ENCODE measurements at places on chromosomes 16 and 17.

DNA sequence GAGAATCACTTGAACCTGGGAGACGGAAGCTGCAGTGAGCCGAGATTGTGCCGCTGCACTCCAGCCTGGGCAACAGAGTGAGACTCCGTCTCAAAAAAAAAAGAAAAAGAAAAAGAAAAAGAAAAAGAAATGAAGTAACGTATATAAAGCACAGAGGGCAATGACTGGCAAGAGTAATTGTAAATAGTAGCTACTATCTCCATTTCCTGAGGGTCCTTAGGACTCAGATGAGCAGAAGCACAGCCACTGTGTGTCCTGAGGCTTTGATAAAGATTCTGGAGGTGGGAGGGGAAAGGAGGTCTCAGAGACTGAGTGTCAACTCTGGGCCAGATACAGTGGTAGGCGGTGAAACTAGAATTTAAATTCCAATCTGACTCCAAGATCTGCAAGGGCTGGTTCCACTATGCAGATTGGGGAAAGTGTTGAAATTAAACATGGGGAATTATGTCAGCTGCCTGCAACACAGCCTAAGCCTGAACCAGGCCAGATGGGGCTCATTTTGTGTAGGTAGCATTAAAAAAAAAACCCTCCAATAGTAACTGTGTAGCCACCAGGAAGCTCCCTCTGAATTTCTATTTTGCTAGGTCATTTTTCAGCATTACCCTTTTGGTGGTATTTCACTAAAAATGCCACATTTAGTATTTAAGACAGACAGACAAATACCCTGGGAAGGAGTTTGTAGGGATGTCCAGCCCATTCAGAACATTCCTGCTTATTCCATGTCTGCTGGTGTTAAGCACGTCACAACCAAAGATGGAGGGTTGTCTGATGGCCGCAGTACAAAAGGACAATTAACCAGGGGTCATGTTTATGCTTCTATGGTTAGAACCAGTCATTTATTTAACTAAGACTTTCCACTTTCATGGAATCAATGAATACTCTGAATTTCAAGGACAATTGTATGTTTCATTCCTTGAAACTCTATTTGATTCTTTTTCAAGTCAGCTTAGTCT, 46.1 kb downstream of the TBX4 start:
- no peak for DNase-seq

- DNase-seq = no peak
Observed at GRCh38 chr16:84471316-84471715, 33.1 kb downstream of the MEAK7 start.

GRCh38 chr17:57935833-57936807, 19.1 kb downstream of the CUEDC1 start:
- DNase-seq = no peak

DNA sequence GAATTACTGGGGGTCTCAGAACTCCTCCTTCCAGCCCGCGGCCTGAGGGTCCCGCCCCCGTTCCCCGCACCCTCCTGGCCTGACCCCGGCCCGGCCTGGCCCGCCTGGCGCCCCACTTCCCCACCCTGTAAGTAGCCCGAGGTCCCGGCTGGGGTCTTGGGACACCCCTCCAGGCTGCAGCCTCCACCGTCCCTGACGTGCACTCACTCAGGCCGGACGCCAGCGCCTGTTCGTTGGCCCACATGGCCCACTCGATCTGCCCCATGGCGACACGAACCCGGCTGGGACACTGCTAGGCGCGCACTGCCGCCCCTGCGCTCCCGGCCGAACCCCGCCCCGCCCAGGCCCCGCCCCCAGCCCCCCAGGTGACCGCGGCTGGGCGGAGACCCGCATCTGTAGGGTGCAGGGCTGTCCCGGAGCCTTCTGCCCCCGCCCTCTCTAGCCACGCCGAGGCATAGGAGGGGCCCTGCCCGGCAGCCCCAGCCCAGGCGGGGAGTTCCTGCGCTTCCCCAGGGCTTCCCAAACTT, at the start of gene CYBA:
CYBA (minus strand) TSS at position 305 of the 527 bp plus-strand sequence; CDS start at position 265, 40 bp downstream.
- DNase-seq = peak; percentile 60

- no peak for DNase-seq
Observed at GRCh38 chr17:72765368-72766153, 326.9 kb downstream of the SLC39A11 start.

DNA sequence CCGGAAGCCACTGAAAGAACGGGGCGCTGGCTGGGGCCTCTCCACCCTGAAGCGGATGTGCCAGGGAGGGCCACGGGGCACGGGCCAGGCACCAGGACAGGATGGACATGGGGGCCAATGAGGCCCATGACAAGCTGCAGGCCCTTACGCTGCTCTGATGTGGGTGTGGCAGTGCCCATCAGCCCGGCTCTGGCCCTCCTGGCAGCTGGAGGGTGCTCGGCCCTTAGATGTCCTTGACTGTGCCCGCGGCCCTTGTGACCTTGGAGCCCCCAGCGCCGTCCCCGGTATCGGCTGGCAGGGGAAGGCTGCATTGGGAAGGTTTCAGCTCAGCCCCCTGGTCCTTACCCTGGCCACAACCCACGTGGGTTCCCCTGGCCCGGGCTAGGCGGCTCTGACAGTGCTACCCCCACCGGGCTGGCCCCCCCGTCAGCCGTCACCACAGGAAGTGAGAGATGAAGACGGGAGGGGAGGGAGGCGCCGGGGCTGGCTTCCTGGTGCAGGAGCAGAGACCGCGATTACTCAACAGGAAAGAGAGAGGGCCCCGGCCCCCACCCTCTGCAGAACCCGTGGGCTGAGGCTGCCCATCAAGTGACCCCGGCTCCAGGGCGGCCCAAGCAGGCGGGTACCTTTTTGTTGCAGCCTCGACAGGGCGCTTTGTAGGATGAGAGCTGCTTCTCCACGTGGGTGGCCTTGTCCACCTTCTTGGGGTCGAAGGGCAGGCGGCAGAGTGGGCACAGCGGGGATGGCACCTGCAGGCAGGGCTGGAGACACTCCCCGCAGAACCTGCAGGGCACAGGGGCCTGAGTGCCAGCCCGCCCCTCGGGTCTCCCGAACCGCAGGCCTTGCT, 5.3 kb downstream of the RNF166 start:
- DNase-seq = no peak

- DNase-seq = no peak
Observed at GRCh38 chr17:40027614-40028012, 12.4 kb downstream of the CSF3 start.

Data from GM12864 (cell line).